ENCODE measurements at places on chromosomes 11 and 22.

GRCh38 chr11:1652026-1652425, 22.5 kb downstream of the KRTAP5-5 start:
- H3K4me3 ChIP-seq = no peak overlapping the region
- no peak overlapping the region for H3K27ac ChIP-seq

GRCh38 chr11:134686460-134687061, 274.5 kb upstream of the B3GAT1 start:
- peaks cover 6% of the 10 kb centered on the region for H3K27me3 ChIP-seq
- no peak overlapping the region for H3K4me3 ChIP-seq
- no peaks in the 10 kb centered on the region for H3K36me3 ChIP-seq

DNA sequence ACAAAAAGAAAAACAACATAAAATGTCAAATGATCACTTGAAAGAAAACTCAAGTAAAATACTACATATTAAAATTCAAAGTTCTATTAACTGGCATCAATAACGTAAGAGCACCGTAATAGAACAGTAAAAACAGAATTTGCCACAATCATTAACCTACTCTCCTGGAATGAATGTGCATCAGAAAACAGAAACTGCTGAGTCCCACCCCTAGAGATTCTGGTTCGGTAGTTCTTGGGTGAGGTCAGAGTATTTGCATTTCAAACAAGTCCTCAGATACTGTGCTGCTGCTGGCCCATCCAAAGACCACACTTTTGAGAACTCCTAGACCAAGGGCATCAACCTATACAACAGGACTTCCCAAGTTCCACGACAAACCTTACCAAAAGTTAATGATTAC, 23.5 kb downstream of the PITPNB start:
- peaks cover 3% of the 10 kb centered on the region for H3K4me1 ChIP-seq
- H3K36me3 ChIP-seq = peaks cover 57% of the 10 kb centered on the region
- no peak for DNase-seq

DNA sequence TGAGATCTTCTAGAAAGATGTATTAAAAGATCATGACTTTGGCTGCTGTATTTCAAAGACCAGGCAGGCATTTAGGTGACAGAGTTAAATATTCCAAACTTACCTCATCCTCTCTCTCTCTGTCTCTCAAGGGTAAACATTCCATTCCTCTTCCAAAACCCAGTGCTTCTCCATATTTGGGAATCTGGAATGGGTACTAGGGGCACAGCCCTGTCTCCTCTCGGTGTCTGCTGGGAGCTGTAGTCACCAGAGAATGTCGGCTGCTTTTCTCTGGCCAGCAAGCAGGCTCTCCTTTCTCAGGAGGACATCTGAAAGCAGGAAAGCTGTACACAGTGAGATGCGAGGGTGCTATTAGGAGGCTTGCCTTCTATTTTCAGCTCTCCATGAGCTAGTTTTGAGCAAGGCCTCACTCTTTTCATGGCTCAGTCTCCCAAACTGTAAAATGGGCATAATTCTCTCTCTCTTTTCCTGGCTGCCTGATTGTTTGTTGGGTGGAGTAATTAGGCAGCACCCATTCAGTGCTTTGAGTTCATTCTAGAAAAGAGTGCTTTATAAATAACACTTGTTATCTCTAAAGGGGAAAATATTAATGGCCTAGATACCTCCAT, 9.3 kb upstream of the PEX26 start:
- no peak for DNase-seq
- H3K36me3 ChIP-seq = no peaks in the 10 kb centered on the region
- no peak overlapping the region for H3K27ac ChIP-seq

All from activated CD8-positive, alpha-beta T cell treated with anti-CD3 and anti-CD28 coated beads, Interleukin-2, amount 10 ng/mL, durations not matched to agents 7 days and 5 days (primary cell).